Fibroblast of the conjunctiva (primary cell): ENCODE measurements at places on chromosomes 1 and 21.
A peak's percentile ranks its signal among the peaks of the same experiment; 100 is the strongest.

DNA sequence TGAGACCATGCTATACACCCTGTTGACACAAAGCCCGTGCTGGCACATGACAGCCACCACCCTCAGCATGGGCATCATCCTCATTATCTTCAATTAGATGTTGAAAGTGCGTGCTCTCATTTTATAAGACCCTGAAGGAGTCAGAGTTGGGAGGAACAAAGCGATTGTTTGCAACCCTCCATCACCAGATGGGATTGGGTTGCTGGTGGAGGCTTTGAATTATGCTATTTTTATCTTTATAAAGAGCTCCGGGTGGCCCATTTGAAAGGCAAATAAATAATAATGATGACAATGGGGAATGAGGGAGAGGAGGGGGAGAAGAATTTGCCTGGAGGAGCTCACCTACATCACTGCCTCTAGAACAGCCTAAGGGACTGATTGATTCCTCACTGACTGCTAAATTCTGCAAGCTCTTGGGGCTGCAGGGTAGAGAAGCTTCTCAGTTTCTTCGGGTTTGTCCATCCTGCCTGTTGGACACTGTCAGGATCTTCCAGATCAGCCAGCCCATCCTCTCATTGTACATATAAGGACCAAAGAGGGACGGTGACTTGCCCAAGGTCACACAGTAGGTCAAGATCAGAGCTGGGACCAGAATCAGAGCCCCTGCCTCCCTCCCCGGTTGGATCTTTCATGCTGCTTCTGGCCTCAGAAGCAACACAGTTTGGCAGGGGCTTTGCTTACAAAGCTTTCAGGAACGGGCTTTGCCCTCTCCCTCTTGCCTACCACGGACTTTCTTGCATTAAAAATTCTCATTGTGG lies 130.9 kb upstream of the ZBTB40 start:
- no peak for DNase-seq

GRCh38 chr1:145891143-145891542 lies 5.5 kb upstream of the ANKRD35 start:
- DNase-seq: no peak

GRCh38 chr1:30845904-30846290 lies 62.7 kb downstream of the SDC3 start:
- no peak for DNase-seq

DNA sequence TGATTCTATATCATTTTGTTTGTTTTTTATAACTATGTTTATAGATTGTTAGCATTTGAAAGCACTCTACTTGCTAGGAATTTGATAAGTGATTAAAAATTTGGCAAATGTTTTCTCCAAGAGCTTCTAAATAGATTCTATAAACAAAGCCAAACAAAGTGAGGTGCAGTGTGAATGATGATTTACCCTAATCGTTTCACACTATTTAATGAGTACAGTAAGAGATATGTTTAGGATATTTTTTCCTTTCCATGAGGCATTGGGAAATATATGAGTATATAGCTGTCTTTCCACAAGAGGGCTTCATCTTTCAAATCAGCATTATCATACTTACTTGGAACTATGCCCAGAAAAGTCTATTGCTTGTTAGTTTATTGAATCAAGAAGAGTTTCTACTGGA lies 277.0 kb upstream of the BRINP3 start:
- DNase-seq: peak; percentile 46

- DNase-seq: no peak
These were observed 239.6 kb upstream of the ADAMTS5 start for GRCh38 chr21:27206368-27206982.

DNA sequence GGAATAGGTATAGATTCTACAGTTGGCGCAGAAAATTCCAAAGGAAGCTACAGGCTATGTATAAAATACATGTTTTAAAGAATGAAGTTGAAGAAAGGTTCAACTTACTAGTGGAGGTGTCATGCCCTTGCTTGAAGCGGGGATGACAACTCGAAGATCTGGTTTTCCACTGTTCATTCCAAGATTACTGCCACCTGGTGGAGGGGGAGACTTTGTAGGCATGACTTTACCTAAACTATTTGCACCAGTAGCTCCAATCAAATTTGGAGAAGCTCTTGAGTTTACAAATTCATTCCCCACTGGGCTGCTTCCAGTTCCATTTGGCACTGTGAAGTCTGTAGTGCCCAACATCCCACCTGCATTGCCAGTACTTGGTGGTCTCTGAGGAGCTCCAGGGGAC lies 81.7 kb downstream of the AXDND1 start:
- no peak for DNase-seq

DNA sequence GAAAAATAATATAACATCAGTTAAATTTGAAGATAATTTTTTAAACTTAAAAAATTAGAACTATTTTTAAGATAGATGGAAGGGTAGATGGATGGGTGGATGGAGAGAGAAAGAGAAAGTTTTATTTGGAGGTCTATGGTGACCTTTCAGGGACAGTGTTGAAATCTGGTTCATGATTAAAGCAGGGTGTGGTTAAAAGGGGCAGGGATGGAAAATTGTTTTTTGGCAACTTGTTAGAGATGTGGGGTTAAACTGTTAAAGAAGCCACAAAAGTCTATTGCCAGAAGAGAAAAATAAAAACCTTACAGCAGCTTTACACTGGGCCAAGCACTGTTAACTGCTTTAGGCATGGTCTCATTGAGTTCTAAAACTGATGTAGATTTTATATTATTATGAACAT lies 134.9 kb upstream of the GORAB start:
- no peak for DNase-seq

GRCh38 chr1:185559684-185560331 lies 174.4 kb upstream of the HMCN1 start:
- DNase-seq: no peak

DNA sequence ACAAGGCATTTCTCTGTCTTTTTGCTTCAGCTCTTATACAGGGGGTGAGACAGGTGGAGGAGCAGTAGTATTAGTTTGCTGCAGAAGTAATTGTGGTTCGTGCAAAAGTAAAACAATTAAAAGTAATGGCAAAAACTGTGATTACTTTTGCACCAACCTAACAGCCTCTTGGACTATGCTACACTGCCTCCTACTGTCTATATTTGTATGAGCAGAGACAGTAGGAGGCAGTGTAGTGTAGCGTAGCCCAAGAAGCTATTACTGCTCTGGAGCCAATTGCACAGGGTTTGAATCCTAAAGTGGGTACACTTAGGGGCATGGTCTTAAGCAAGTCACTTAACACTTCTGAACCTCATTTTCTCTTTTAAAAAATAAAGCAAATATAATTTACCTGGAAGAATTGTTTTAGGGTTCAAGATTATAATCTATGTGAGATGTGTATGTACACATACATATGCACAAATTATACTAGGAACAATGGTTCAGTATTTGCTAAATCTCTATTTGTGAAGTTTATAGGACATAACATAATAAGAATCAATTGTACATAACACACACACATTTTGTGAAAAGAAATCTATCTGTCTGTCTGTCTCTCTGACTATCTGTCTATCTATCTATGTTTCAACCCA lies 103.8 kb downstream of the BRINP3 start:
- DNase-seq: peak; percentile 6
